ENCODE measurements at places on chromosomes 2 and 18.

DNA sequence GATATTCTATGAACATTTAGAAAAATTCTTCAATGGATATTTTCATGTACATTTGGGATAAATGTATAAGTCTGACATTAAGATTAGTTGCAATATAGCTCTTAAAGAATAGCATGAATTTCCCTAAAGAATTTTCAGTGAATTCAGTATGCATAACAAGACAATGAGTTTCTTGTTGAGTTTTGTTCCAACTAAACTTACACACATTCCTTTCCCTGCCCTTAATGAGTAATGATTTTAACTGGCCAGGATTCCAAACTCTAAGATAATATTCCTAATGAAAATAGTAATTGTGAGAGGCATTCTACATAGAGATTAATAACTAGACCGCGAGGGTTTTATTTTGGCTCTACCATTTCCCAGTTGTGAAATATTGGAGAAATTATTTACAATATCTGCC lies 390.3 kb upstream of the GALNT5 start:
- DNase-seq = no peak

- no peak for DNase-seq
Measured at GRCh38 chr2:22037274-22037673, 913.5 kb downstream of the TDRD15 start.

DNA sequence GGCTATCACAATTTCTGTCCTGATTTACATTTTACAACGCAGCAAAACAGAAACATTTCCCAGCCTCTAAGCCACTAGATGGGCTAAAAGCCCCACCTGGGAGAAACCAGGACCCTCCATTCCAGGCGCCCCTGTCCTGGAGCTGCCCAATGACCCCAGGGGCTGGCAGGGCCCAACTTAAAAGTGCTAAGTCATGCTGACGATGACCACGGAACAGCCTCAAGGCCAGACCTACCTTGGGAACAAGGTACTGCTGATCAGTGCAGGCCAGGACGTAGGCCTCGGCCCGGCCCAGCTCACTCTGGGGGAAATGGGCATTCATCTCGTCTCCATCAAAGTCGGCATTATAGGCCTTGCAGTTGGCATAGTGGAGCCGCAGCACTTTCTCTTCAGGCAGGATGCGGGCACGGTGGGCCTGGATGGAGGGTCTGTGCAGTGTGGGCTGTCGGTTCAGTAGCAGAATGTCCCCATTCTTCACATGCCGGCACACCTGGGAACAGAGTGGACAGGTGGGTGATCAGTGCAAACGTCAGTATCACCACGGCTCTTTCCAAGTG lies 35.8 kb downstream of the POLR1A start:
- DNase-seq = no peak

DNA sequence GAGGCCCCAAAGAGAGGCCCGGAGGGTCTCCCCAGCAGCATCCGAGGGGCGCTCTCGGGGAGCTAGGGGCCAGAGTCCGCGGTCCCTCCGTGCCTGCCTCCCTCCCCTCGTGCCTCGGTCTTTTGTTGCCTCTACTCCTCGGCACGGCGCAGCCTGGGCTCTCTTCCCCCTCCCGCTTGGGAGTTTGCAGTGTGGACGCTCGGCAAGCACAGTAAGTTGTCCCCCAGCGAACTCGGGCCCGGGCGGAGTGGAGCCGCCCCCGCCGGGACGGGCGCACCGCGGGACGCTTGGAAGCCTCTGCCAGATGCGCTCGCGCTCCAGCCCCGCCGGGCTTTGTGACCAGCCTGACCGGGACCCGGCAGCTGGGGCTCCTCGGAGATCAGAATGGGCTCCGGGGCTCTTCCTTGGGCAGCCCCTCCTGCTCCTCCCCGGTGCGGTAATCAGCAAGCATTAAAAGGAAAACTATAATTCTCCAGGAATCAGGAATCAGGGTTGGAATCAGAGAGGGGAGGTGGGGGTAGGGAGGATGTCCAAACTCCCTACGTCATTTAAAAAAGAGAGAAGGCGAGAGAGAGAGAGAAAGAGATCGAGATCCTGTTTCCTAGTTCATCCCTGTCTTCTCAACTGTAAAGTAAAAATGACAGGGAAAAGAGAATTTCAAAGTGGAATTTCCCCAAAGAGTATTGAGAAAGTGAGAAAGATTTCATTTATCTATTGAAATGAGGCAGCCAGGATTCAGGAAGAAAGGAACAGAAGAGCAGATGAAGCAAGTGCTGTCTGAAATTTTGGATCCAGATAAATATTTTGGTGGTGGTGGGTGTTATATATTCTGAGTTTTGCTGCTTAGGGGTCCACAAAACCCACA lies 786 bp upstream of the TMEM200C start:
- no peak for DNase-seq

- no peak for DNase-seq
Measured at GRCh38 chr18:77323640-77324299, 74.1 kb downstream of the GALR1 start.

- DNase-seq = no peak
Measured at GRCh38 chr18:79393181-79393634, 2.5 kb upstream of the NFATC1 start.

DNA sequence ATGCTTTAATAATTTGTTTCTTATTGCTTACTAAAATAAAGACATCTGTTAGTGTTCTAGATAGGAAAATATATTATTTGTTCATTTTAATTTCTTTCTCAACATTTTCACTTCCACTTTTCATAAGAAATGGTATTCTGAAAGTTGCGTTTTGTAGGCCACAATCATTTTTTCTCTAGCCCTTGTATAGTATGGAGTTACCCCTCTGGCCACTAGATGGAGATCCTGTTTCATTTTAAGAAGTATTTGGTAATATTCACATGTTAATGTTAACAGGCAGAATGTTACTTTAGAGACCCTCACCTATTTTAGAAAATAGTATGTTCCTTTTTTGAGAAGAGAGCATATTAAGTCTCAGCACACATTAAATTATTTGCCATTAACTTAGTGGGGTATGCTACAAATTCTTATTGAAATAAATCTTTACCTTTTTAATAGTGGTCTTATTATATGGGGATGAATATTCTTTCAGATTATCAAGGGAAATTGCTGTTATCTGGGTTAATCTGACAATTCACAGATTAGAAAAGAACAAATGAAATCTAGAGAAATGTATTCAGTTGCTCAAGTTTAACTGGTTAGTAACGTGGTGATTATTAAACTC lies 73.9 kb upstream of the TTC27 start:
- no peak for DNase-seq

GRCh38 chr2:6947929-6948676 lies 30.9 kb downstream of the RNF144A start:
- no peak for DNase-seq

DNA sequence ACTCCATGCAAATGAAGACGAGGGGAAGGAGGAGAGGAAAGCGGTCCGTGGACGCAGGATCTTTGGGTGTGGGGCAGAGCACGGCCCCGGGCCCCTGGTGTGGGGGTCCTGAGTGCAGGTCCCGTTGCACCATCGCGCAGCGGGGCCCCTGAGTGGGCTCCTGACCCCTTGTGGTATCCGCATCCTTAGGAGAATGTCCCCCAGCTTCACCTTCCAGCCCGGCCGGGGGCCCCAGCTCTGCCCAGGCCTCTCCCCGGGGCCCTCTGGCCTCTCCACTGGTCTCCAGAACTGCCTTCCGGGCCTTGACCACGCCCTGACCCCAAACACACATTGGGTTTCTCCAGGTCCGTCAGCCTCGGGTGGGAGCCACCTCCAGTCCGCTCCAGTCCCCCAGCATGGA lies 431.8 kb upstream of the SALL3 start:
- no peak for DNase-seq

- DNase-seq = no peak
Measured at GRCh38 chr2:21939967-21940366, 816.2 kb downstream of the TDRD15 start.

DNA sequence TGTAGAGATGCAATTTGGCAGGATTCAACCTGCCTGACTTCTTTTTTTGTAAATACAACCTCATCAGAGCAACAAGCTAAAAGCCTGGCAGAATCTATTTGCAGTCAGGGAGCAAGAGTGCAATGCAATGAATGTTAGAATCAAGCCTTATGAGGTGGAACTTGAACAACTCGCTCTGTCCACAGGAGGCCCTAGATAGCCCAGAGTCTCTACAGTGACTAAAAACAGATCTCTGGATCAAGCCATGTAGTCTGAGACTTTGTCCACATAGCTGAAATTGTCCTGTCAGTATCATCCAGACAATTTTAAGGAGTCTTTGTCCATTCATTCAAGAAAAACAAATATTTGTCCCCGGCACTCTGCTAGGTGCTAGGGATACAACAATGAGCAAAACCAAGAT lies 32.0 kb upstream of the CDK5R2 start:
- DNase-seq = no peak

DNA sequence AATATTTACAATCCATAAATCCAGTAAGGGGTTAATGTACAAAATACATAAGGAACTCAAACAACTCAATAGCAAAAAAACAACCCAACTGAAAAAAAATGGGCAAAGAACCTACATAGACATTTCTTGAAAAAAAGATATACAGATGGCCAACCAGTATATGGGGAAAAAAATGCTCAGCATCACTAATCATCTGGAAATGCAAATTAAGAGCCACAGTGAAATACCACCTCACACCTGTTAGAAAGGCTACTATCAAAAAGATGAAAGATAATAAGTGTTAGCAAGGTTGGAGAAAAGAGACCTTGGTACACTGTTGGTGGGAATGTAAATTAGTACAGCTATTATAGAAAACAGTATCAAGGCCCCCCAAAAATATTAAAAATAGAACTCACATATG lies 14.6 kb downstream of the AP1S3 start:
- DNase-seq = no peak

DNA sequence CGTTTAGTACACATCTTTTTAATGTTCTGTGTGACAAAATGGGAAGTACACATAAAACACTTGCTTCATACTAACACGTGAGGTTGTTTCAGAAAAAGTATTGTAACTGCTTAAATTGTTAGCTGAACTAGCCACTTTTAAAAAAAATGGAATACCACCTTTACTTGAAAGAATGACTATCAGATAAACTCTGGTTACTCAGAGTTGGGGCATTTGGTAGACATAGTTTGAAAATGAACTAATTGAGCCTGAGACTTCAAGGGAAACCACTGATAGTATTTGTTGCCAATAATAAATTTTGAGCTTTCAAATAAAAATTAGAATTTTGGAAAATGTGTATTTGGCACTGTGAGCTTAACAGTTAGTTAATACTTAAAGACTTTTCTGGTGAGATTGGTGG lies 103.0 kb upstream of the FBXO11 start:
- no peak for DNase-seq

- no peak for DNase-seq
Measured at GRCh38 chr18:58190842-58191530, 147.0 kb downstream of the NEDD4L start.

DNA sequence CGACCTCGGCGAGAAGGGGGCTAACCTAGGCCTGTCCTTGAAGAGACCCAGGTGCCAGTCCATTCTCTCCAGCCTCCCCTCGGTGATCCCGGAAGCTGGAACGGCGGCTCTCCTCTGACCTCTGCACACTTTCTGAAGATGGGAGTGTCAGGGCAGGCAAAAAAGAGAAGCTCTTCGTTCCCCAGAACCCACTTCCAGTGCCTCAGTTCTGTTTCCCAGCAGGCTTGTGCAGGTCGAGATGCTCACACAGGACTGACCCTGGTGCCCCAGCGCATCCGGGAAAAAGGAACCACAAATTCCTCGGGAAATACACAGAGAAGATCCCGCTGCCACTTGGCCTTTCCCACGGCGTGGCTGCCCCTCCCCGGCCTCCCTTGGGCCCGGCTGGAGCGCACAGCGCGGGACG lies 681 bp upstream of the PTPN18 start:
- no peak for DNase-seq

- no peak for DNase-seq
Measured at GRCh38 chr18:54945576-54946125, 13.6 kb downstream of the CCDC68 start.

GRCh38 chr18:63951302-63951705 lies 2.2 kb downstream of the HMSD start:
- DNase-seq = no peak

GRCh38 chr2:214730248-214730647 lies 79.2 kb downstream of the BARD1 start:
- no peak for DNase-seq

GRCh38 chr2:60862642-60863041 lies 18.7 kb upstream of the REL start:
- DNase-seq = no peak

DNA sequence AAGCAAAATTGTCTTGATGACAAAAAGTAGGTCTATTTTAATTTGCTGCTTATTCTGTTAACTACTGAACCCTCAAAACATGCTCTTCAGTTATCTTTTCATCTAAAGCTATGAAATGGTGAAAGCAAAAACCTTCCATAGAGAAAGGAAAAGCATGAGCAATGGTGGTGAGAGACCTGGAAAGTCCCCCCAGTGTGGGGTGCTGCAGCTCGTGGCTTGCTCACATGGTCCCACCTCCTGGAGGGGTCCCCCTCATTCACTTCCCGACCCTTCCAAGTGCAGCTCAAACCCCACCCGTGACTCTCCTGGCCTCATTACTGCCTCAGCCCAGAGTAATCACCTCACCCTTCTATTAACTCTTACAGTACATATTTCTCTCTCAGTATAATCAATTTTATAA lies 301.8 kb upstream of the HNRNPA3 start:
- no peak for DNase-seq

- peak; percentile 83 for DNase-seq
Measured at GRCh38 chr2:73985308-73986084, 786 bp downstream of the TET3 start.

DNA sequence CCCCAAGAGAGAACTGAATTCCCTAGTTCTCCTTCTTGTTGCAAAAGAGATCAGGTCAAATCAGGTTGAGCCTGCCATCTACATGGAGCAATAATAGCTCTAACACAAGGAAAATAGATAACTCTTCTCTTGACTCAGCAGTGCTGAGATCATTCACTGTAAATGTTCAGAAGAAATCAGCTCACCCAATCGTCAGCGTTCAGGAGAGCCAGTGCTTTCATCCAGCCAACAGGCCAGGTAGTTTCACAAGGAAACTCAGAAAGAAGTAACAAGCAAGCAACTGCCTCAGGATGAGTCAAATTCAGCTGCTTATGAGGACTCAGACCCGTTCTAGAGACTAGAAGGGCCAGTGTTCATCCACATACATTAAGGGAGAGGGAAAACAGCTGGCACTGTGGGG lies 5.9 kb downstream of the LMAN2L start:
- no peak for DNase-seq

DNA sequence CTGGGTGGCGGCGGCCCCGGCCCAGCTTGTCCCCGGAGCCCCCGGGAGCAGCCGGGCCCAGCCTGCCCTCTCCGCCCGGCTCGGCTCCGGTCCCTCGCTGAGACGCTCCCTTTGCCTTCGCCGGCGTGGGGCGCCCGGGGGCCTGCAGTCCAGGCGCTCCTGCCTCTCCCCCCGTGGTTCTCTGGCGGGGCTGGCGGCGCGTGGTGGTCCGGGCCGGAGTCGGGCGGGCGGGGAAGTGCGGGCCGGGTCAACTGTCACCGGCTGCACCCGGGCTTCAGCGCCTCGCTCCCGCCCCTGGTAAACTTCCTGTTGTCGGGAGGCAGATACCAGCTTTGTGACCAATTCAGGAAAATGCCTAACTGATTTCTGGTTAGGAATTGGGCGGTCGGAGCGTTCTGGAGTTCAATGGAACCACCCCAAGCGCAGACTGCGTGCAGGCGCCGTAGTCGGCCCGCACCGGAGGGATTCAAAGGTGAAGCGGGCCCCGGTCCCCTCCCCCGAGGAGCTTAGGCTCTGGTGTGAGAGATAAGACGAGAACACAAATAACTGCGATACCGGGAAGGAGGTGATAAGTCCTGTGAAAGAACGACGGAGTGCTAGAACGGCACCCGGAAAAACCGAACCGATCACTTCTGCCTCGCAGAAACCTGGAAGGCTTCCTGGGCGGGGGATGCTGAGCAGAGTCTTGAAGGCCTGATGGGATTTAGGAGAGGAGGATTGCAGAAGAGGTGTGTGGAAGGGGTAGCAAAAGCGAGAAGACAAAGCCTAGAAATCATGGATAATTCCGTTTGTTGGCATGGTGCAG lies 891 bp downstream of the CAB39 start:
- DNase-seq = peak; percentile 33
